ENCODE measurements at places on chromosomes 11 and 22.

- DNase-seq = no peak
Observed at GRCh38 chr11:235180-235579, 962 bp downstream of the SIRT3 start.

DNA sequence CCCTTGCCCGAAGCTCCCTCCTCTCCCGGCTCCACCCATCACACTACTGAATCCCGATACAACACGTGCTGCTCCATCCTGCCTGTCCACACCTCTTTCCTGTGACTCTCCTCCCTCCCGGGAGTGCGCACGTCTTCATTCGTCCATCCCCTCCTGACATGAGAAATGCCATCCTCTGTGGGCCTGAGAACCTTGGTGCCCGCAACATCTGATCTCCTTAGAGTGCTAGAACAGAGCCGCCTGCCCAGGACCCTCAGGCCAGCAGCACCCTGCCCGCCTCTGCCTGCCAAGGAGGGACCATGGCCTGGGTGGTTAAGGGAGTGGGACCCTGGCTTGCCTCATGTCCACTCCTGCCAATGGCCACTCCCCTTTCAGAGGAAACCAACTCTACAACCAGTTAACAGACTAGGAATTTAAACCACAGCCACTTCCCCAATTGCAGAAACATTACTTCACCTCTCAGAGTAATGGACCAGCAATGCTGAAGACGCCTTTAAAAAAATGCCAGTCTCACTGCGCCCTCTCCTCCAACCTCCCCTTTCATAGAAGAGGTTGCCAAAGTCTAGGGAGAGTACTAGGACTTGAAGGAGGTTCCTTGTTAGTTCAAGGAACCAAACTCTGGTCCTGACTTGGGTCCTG is 466.3 kb downstream of the OPCML start:
- DNase-seq = no peak

GRCh38 chr22:20495861-20496681 is 476 bp upstream of the KLHL22 start:
- peak; percentile 99 for DNase-seq

DNA sequence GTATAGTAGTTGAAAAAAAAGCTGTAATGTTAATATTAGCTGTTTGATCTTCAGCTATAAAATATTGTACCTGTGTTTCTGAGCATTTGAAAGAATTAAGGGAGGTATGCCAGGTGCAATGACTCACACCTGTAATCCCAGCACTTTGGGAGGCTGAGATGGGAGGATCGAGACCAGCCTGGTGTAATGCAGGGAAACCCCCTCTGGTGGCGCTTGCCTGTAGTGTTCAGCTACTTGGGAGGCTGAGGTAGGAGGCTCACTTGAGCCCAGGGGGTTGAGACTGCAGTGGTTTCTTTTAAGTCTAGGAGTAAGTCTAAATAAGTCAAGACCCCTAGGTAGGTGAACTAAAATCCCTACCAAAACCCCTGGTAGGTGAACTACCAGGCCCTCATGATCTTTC is 37.1 kb downstream of the TAF1D start:
- DNase-seq = no peak

DNA sequence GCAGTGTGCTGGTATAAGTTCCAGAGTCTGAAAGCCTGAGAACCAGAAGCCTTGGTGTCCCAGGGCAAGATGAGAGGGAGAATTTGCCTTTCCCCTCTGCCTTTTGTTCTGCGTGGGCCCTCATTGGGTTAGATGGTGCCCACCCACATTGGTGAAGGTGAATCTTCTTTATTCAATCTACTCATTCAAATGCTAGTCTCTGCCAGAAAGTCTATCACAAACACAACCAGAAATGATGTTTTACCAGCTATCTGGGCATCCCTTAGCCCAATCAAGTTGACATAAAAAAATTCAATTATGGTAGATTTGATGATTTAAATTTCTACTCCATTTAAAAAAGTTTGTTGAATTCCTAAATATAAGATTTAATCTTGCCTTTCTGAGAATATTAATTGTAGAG is 22.2 kb downstream of the CSTPP1 start:
- DNase-seq = no peak

DNA sequence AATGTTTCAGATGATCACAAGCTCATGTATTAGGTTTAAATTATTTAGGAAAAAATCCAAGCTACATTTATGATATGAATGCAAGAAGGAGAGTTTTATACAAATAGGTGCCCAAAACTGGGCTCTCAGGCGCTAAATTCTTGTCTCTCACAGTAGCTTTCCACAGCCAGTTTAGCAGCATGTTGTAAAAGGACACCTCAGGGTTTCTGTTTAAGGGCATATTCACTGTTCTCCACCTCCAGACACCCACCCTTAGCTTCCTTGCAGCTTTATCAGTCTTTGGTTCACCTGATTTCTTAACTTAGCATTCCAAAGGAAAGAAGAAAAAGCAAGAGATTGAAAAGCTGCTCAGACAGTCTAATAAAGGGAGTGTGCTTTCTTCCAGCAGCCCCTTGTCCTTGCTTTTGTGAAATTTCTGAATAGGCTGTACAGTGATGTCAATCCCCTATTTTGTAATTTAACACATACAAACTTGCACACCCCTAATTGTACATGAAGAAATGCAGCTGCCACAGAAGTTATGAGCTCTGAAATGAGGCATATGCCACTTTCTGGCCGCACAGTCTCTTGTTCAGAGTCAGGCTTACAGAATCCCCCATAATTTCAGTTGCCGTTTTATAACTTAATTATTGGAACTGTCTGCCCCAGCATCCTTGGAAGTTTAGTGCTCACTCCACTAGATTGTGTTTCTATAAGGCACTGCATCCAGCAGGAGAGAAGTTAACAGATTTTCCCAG is 262.1 kb downstream of the DDX10 start:
- DNase-seq = no peak

DNA sequence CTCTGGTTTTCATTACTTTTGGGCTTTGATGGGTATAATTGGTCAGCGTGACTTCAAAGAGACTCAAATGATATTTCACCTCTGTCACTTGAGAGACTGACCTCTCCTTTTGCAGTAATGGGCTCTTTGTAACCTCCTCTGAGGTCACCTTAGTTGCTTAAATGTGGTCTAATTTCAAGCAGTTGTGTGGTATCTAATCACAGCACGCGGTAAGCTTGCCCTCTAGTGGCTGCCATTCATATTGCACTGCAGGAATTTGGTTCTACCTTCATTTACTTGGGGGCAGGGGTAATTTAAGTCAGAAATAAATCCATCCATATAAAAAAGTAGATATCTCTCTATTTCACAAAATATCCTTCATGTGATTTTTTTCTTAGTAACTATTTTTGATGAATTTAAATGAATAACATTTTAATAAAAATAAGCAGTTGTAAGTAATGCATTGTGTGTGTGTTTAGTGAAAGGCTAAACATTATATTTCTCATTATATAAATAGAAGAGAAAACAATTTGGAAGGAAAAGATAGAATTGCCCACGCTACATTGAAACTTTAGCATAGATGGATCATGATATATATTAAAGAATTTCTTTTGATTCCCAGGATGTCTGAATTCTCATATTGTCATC is 55.0 kb upstream of the ANO3 start:
- DNase-seq = peak; percentile 7

- DNase-seq = no peak
Observed at GRCh38 chr11:34633990-34634693, 13.2 kb downstream of the EHF start.

DNA sequence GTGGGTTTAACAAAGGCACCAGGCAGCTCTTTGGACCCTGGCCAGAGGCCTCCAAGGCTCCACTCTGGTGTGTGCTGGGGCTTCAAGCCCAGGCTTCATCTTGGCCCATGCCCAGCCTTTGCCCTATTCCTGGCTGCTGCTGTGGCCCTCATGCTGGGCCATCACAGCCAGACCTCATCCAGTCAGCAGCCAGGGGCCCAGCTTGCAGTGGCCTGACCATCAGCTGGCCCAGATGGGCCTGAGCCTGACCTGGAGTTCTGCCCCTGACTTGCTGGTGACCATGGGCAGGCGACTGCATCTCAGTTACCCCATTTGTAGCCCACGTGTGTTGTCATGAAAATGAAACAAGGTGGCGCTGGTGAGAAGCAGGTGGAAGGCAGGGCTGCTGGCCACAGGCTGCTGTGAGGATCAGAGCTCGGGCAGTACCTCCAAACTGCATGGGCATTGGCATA is 76.1 kb downstream of the MED15 start:
- no peak for DNase-seq
